ENCODE measurements at places on chromosomes 11 and 22.

DNA sequence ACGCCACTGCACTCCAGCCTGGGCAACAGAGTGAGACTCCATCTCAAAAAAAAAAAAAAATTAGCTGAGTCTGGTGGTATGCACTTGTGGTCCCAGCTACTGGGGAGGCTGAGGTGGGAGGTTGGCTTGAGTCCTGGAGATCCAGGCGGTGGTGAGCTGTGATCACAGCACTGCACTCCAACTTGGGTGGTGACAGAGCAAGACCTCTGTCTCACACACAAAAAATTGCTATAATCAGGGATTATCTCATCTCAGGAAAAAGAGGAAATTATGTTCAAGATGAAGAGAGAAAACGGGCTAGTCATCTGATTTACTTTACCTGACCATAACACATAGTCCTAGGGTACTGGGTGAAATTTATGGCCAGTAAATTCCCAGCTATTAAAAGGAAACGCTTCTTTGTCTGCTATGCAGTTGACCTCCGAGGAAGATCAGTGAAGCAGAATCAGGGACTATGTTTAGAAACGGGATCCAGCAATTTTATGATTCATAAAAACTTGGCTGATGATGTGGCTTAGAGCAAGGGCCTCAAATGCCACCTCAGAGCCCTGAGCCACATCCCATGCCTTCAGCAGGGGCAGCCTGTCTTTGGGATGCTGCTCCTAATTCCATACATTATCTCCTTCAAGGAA, 386.2 kb downstream of the NTM start:
- no peak for DNase-seq

DNA sequence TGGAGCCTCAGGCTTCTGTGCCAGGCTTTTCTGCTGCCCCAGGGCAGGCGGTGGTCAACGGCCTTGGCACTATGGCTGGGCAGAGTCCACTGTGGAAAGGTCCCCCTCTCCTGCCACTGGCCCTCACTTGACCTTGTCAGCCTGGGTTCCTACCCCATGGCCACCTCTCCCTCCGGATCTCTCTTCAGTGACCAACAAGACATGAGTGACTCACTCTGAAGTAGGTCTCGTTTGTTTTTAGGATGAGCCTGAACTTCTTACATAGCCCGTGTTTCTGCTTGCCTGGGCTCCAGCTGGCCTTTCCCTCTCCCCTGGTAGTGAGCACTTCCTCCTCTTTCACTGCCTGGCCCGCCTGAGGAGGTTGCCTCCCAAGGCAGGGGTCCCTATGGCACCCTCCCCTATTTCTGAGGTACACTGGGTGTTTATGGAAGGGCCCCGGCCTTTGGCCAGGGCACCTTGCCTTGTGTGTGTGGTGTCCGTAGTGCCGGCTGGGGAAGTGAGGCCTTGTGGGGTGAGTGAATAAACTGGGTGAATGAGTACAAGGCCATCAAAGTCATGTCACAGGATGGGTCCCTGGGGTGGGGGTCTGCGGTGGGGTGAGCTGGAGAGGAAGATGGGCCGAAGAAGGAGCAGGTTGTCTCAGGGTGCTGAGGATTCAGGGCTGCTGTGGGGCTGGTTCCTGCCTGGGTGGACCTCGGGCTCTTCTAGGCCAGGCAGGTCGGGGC, 5.0 kb downstream of the SHANK3 start:
- DNase-seq = no peak

GRCh38 chr11:66936311-66936711, 21.9 kb downstream of the PC start:
- no peak for DNase-seq

DNA sequence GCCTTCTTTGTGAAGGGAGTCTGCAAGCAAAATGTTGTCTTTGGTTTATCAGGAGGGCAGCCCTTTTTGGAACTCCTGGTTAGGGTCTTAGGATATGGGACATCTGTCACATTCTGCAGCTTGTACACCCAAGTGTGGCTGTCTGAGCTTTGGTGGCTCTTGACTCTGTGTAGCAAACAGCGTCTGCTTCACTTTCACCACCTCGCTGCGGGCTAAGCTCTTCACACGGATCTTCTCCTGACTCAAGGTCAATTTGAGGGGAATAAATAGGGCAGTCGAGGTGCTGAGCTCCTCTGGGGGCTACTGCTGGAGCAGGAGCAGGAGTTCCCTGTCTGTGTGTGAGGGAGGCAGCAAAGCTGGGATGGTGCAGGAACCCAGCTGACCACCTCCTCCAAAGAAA, 10.6 kb downstream of the MICAL2 start:
- no peak for DNase-seq

GRCh38 chr22:37998543-37998942, 14.2 kb upstream of the SOX10 start:
- DNase-seq = no peak

DNA sequence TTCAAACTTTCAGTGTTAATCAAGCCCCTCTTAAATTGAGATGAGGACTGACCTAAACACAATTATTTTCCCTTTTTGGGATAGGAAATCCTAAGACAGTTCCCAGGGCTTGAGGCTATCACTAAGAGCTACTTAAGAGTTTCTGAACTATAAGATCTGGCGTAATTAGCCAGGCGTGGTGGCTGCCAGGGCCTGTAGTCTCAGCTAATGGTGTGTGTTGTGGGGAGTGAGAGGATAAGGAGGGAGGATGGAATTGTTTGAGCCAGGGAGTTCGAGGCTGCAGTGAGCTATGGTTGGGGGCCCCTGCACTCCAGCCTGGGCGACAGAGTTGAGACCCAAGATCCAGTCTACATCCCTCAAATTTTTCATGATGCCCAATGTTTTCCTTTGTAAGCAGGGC, 23.5 kb upstream of the EXPH5 start:
- no peak for DNase-seq

DNA sequence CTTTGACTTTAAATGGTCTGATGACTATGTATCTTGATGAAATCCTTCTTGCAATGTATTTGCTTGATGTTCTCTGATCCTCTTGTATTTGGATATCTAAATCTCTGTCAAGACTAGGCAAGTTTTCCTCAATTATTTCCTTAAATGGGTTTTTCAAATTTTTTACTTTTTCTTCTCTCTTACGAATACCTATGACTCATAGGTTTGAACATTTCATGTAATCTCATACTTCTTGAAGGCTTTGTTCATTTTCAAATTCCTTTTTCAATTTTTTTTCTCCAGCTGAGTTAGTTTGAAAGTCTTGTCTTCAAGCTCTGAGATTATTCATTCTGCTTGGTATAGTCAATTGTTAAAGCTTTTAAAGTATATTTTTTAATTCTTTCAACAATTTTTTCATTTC, 13.1 kb downstream of the OR10W1 start:
- no peak for DNase-seq

Data from GOT3 (cell line).